Suppressor macrophage (primary cell): ENCODE measurements at places on chromosomes 4 and X.
A peak's percentile ranks its signal among the peaks of the same experiment; 100 is the strongest.

DNA sequence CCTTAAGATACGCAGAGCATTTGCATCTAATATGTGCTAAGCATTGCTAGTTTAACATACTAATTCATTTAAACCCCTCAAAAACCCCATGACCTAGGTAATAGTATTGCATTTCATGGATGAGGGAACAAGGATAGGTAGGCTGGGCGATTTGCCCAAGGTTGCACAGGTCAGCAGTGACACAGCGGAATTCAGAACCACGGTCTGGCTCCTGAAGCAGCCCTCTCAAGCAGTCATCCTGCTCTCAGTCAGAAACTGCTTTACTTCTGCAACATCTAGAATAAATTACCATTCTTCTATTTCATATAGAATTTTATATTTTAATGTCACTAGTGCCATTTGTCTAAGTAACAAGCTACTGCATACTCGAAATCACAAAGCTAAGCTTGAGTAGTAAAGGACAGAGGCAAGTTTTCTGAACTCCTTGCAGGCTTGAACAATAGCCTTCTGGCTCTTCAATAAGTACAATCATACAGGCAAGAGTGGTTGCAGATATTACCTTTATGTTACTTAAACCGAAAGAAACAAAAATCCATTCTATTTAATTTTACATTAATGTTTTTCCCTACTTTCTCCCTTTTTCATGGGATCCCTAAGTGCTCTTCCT, 555 bp upstream of the SPP1 start:
- peak; percentile 25 for DNase-seq

DNA sequence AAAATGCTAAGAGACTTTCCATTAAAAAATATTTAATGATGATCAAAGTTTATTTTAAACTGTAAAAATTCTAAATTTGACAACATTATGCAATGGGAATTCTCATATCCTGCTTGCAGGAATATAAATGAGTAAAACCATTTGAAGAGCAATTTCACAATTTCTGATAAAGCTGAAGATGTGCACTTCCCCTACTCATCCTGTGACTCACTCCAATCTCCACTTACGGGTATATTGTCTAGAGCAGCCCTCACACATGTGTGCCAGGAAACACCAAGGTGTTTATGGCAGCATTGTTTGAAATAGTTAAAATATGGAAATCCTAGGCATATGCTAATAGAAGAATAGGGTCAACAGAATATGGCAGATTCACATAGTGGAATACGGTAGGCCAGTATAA, 158.4 kb downstream of the PDHA2 start:
- no peak for DNase-seq

DNA sequence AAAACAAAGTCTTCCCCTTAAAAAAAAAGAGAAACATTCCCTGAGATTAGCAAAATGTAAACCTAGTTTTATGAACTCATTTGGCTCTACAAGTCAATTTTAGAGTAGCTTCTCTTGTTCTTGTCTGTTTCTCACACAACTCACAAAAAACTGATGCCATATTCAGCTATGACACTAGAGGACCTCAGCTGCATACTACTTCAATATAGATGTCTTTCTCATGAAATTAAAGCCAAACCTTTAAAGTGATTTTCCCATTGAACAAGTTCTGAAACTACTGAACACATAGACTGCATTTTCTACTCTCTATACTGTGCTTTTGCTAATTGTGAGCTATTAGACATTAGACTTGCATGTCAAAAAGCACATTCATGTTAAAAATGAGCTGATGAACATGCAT, 49.8 kb downstream of the TBCK start:
- DNase-seq = peak; percentile 3

DNA sequence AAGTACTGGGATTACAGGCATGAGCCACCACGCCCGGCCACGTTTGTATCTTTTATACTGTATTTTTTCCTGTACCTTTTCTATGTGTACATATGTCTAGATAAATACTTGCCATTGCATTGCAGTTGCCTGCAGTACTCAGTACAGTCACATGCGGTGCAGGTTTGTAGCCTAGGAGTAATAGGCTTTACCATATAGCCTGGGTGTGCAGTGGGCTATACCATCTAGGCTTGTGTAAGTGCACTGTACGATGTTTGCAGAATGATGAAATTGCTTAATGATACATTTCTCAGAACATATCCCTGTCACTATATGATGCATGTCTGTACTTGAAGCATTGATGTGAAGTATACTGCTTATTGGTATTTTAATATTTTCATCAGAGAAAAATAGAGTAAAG, 115.4 kb upstream of the PUDP start:
- DNase-seq = no peak

GRCh38 chrX:47560934-47561658, at the start of gene ARAF:
ARAF (plus strand) TSS chrX:47561205; CDS start chrX:47562968, 1,763 bp downstream.
- DNase-seq = peak; percentile 99

- DNase-seq = no peak
Measured at GRCh38 chr4:136458326-136458725, 1074.0 kb downstream of the PCDH18 start.

DNA sequence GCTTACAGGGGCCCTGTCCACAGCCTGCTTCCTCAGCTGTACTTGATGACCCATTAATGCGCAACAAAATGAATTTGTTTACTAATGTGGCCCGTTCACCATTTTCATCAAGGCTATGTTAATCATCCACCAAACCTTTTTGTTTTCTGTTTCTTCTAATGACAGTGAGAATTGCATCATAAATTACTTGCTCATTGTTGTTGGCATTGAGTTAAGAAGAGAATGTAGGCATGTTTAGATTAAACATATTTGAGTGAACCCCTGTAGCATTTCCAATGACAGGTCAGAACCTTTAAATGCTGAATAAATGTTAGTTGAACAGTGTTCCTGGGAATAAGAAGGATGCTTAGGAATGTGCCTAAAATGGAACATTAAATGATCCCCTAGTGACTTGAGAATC, 183.4 kb downstream of the SPRY1 start:
- DNase-seq = no peak

DNA sequence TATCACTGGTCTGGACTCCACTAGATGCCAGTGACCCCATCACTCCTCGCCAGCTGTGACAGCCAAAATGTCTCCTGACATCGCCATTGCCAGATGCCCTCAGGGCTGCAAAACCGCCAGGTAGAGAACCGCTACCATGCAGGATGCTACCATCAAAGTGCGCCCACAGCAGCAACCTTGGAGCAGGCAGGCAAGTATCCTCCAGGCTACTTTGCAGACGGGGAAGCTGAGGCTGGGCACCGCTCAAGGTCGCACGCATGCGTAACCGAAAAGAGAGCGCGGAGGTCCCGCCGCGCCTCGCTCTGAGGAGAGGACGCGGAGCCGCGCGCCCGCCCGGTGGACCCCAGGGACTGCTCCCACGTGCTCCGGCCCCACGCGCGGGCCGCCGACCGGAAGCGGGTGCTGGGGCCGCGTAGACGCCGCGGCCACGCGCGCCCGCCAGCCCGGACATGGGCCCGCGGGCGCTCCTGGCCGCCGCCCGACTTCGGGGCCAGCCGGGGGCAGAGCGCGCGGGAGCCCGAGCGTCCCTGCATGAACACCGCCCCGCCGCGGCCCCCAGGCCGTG, at the start of gene STS:
Gene STS, plus strand, starts transcription at position 300 of the 565 bp plus-strand sequence. CDS start 105,488 bp downstream, outside the sequence.
- peak; percentile 11 for DNase-seq

DNA sequence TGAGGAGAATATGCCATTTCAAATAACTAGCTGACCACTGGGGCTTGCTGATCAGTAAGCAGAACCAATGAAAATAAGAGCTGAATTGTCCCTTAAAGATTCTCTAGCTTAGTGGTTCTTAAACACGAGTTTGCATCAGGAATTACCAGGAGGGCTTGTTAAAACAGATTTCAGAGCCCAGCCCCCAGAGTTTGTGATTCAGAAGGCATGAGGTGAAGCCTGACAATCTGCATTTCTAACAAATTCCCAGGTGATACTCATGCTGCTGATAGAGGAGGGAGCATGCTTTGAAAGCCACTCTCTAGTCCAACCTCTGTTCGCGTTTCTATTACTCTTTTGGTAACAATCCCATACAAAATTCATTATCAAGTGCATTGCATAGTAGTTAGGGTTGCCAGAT, 35.5 kb downstream of the DCX start:
- DNase-seq = no peak
